SK-N-SH (cell line): ENCODE measurements at places on chromosomes 13 and 19. TPM values are rescaled to one million over a fixed set of nuclear protein-coding genes. Genes with fewer than 3 reads are reported as not detected.

GRCh38 chr19:15810335-15810734 is 5.1 kb downstream of the OR10H1 start:
- no peak overlapping the region for H3K4me3 ChIP-seq
- peaks cover 16% of the 10 kb centered on the region; the same call in 1 of the 2 replicates for H3K27me3 ChIP-seq
- H3K27ac ChIP-seq, result no peak overlapping the region
- no peaks in the 10 kb centered on the region for H3K4me1 ChIP-seq

The BLOC1S3 gene
- polyA plus RNA-seq, result 3.0 and 3.7 TPM in 2 replicates

The FLT1 gene
- 0.20 and 0.41 TPM in 2 replicates for polyA plus RNA-seq

DNA sequence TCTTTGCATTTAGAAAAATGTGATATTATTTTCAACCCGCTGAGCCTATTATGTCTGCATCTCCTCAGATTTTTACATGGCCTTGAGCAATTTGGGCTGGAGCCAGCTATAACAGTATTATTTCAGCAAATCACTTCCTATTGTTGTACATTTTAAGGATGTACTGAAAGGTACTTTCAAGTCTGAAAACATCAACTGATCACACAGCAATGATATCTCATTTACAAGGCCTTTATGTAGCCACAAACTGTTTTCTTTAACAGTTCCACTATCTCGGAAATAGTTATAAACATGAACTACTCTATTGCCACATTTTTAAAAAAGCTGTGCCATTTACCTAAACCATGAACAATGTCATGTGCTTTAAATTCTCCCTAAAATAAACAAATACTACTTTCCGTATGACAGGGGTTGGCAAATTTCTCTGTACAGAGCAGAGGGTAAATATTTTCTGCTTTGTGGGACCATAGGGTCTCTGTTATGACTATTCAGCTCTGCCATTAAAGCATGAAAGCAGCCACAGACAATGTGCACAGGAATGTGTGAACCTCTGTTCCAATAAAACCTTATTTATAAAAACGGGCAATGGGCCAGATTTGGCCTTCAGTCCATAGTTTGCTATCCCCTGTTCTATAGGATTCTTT is 560.4 kb downstream of the GPC6 start:
- H3K4me1 ChIP-seq, result no peaks in the 10 kb centered on the region
- no peak overlapping the region for H3K4me3 ChIP-seq
- no peaks in the 10 kb centered on the region for H3K36me3 ChIP-seq
- peak overlapping the region; percentile 34 for H3K27ac ChIP-seq

- no peaks in the 10 kb centered on the region; the same call in 1 of the 2 replicates for H3K4me1 ChIP-seq
- H3K27ac ChIP-seq, result no peak overlapping the region
- H3K4me3 ChIP-seq, result no peak overlapping the region
- DNase-seq, result no peak
Observed at GRCh38 chr19:44925114-44925891, 10.9 kb downstream of the APOC1 start.

DNA sequence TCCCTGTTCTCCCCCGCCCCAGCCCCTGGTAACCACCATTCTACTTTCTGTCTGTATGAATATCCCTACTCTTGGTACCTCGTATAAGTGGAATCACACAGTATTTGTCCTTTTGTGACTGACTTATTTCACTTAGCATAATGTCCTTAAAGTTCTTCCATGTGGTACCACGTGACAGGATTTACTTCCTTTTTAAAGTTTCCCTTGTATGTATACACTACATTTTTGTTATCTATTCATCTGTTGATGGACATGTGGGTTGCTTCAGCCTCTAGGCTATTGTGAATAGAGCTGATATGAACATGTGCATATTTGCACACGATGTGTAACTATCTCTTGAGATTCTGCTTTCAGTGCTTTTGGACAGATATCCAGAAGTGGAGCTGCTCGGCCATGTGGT is 59.6 kb upstream of the GJB6 start:
- no peaks in the 10 kb centered on the region for H3K36me3 ChIP-seq
- H3K4me3 ChIP-seq, result no peak overlapping the region
- H3K27ac ChIP-seq, result no peak overlapping the region
- DNase-seq, result no peak
- no peaks in the 10 kb centered on the region for H3K4me1 ChIP-seq

DNA sequence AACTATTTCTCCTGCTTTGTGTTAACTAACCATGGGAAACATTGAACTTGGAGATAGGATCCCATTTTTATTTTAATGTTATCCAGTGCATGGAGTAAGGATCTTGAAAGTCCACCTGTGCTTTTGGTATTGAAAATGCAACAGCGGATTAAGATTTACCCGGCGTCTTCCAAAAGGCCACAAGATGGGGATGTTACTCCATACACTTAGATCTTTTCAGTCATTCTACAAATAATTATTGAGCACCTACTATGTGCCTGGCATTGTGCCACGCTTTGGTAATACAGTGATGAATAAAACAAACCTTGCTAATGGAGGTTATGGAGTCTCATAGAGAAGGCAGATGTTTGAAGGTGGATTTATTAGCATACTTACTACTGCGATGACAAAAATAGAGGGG is 56.9 kb downstream of the RFC3 start:
- no peaks in the 10 kb centered on the region for H3K27me3 ChIP-seq
- no peak for DNase-seq
- H3K36me3 ChIP-seq, result no peaks in the 10 kb centered on the region
- 0 out of 2 replicates have a peak, but pooled peaks cover 3% of the 10 kb centered on the region for H3K4me1 ChIP-seq
- H3K27ac ChIP-seq, result no peak overlapping the region; the same call in 1 of the 2 replicates

- no peak overlapping the region for H3K27ac ChIP-seq
- no peaks in the 10 kb centered on the region for H3K27me3 ChIP-seq
- no peak overlapping the region for H3K4me3 ChIP-seq
Observed at GRCh38 chr19:16000024-16000663, 51.3 kb downstream of the OR10H4 start.

DNA sequence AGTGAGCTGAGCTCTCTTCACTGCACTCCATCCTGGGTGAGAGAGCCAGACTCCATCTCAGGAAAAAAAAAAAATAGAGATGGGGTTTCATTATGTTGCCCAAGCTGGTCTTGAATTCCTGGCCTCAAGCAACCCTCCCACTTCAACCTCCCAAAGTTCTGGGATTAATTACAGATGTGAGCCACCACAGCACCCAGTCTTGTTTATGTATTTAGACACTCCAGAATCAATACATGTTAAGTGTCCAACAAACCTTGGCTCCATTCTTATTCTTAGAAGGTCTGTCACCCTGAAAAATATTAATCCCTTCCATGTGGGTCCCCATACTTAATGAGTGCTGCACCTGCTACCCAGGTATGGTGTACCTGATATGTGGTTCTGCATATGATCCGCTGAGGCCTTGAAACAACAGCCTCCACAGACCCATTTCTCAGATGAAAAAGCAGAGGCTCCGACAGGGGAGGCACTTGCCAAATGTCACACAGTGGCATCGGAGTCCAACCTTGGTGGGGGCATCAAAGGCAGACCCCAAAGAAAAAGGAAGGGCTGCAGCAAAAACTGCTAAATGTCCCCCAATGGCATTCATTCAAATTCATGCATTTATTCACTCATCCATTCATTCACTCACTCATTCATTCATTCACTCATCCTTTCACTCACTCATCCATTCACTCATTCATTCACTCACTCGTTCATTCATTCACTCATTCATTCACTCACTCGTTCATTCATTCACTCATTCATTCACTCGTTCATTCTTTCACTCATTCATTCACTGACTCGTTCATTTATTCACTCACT is 16.7 kb downstream of the TICAM1 start:
- no peak overlapping the region; the same call in 1 of the 2 replicates for H3K4me3 ChIP-seq
- H3K27me3 ChIP-seq, result no peaks in the 10 kb centered on the region
- H3K27ac ChIP-seq, result no peak overlapping the region
- DNase-seq, result no peak
- H3K36me3 ChIP-seq, result peaks cover 4% of the 10 kb centered on the region
- peaks cover 7% of the 10 kb centered on the region; the same call in 1 of the 2 replicates for H3K4me1 ChIP-seq

DNA sequence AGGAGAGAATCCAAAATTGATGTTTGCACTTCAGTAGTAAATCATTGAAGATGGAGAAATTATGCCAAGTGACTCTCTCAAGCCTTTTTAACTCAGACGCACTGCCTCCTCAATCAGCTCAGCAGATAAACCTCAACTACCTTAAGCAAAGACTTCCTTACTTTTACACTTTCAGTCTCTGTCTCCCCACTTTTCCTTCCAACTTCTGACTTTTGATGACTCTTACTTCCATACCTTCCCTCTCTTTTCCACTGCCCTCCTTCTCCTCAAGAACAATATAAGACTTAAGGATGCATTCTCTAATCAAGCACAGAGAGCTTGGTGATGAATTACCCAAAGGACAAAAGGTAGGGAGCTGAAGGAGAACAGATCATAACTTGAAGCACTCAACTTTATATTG is 4.8 kb upstream of the DACH1 start:
- no peak for DNase-seq
- H3K36me3 ChIP-seq, result no peaks in the 10 kb centered on the region
- no peaks in the 10 kb centered on the region for H3K27me3 ChIP-seq
- peaks cover 6% of the 10 kb centered on the region for H3K4me1 ChIP-seq
- H3K4me3 ChIP-seq, result no peak overlapping the region
- H3K27ac ChIP-seq, result no peak overlapping the region

The BST2 gene
- polyA plus RNA-seq, result 5.7 and 5.9 TPM in 2 replicates
